ENCODE measurements at places on chromosomes 7 and 10.

DNA sequence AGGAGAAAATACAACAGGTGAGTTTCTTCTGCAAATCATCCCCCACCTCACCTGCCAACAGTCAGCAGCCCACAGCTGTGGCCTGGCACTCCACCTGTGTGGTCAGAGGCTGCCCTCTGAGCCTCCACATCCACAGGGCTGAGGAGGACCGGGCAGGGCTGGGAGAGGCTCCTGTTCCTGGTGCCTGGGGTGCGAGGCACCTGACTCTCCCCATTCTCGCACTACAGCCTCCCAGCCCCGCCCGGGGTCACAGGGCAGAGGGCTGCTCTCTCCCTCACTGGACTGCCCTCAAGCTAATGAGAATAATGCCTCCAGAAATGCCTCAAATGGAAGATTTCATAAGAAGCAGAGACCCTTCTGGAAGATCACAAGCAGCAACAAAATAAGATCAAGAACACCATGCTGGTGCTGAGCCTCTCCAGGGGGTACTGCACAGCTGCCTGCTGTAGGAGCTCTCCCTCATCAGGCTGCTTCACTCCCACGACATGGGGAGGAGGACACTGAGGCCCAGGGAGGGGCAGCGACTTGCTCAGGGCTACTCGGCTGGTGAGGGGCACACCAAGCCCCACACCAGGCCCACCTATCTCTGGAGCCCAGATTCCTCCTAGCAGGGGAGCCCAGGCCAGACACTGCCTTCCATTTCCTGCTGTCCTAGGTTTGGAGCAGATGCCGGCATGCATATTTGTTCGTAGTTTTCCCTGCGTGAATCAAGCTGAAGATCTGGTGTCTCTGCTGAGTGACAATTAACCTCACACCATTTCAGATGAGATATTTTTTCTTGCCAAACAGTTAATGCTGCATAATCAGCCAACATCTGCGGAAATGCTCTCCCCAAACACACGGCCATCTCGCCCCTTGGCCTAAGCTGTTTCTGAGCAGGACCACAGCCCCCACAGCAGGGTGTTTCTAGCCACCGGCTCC is 76.5 kb downstream of the FAM53B start:
- no peak for DNase-seq

DNA sequence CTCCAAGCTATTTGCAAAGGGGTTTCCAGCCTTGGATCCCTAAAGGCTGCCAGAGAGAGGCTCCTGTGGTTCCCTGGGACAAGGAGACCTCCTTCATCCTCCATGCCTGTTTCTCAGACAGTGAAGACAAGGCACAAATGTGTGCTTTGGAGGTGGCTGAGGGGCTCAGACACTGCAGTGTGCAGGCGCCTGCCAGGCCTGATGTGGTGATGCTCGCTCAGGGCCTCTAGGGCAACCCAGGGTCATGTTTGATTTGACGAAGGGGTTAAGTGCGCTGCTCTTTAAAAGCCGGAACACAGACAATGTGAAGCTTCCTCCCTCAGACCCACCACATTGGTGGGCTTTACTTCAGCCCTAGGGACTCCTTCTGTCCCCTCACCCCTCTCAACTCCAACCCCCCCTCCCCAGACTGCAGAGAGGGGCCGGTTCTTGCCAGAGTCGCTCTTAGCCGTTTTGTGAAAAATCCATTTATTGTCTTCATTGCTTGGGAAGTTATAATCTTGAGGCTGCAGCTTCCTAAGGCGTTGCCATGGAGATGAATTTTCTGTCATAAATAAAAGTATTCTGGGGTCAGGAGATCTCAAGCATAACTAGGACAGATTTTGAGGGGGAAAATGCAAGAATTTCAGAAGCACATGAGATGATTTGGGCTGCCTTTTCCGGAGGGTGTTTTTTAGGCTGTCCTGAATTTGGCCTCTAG is 35.8 kb downstream of the PDGFA start:
- DNase-seq, result no peak

- DNase-seq, result no peak
Observed at GRCh38 chr7:137017221-137017620, 148.8 kb downstream of the CHRM2 start.

DNA sequence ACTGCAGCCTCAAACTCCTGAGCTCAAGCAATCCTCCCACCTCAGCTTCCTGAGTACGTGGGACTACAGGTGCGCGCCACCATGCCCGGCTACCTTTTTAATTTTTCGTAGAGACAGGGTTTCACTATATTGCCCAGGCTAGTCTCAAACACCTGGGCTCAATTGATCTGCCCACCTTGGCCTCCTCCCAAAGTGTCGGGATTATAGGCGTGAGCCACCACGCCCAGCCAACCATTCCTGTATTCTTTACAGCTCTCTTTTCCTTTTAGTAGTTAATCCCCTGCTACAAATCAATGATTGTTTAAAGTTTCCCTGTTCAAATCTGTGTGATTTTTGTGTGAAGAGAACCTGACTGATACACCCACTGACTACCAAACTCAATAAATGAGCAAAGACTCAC is 75.4 kb upstream of the SVIL start:
- no peak for DNase-seq
